ENCODE measurements at places on chromosomes 3 and 15.

- no peak for DNase-seq
Observed at GRCh38 chr3:135503760-135504686, 461.5 kb upstream of the PPP2R3A start.

DNA sequence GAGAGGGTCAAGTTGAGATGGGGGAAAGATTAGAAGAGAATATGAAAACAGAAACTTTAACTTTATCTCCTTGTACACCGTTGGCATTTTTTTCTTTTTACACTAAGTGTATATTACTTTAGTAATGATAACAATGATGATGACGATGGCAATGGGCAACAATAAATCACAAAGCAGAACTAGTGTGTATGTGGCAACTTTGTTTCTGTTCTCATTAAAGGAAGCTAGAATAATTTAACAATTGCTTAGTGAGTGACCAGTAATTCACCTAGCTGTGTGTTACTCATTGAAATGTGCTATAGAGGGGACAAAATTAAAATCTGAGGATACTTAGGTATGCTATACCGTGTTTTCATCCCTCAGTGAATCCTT, 318.5 kb upstream of the TBL1XR1 start:
- DNase-seq = no peak

GRCh38 chr3:111862415-111862814, 3.4 kb downstream of the PHLDB2 start:
- DNase-seq = no peak

DNA sequence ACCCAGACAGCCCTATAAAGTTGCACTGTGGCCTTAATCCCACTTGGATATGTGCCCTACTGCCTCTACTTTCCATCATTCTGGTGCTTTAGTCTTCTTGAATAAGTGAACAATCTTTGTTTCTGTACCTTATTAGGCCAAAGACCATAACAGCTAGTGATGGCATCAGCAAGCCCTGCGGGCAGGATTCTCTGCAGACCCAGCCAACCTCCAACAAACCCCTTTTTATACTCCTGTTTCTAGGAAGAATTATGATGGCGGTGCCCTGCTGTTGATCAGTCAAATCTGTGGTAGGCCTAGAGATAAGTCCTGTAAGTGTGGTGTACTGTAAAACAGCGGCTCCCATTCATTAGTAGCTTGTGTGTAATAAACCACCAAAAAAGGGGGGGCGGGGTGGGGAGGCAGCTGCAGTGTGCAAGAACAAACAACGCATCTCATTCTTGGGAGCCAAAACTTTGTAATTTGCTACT, 40.5 kb downstream of the SOX2 start:
- DNase-seq = no peak

DNA sequence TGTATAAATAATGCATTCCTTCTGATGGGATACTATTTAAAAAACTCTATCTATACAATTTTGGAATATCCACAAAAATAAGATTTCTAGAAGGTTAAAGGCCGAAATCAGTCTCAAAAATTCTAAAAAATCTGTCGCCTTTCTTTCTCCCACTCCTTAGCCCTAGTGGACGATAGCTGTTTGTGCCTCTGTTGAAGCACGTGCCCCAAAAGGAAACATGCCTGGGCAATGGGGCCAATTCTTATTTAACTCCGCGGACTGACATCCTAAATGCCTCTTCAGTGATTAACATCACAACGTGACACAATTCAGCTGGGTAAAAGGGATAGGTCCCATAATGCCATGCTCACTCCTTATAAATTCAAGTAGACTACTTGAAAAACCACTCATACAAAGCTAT, 65.1 kb downstream of the GAP43 start:
- no peak for DNase-seq

- DNase-seq = no peak
Observed at GRCh38 chr3:23550402-23550801, 255.4 kb upstream of the UBE2E1 start.

- no peak for DNase-seq
Observed at GRCh38 chr15:65258375-65259262, 28.1 kb downstream of the PARP16 start.

DNA sequence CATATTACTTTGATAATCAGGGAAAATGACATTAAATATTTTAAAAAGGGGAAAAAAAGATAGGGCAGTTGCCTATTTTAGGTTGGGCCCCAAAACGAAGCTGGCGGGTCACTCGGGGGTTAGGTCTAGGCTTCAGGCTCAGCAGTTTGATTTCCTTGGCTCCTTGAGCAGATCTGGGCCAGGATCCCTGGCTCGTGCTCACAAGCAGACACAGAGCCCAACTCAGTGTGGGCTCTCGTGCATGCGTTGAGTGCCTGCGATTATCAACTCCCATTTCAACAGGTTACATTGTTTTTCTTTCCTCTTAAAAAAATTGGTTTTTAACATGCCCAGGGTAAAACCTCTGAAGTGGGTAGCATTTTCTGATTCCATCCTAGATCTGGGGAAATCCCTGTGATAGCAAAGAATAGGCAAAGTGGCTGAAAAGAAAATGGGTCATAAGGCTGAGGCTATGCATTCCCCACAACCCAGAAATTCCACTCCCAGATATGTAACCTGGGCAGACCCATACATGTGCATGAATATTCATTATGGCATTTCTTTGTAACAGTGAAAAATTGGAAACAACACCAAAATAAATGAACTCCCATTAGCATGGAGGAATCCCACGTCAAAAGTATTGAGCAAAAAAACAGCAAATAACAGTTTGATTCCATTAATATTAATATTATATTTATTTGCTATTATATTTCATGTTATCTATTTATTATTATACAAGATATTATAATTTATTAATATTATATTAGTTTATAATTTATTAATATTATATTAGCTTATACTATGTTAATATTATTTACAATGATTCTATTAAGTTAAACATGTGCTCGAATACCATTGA, 27.8 kb downstream of the FAM43A start:
- no peak for DNase-seq

GRCh38 chr3:14403619-14404155, 1.3 kb downstream of the SLC6A6 start:
- no peak for DNase-seq

DNA sequence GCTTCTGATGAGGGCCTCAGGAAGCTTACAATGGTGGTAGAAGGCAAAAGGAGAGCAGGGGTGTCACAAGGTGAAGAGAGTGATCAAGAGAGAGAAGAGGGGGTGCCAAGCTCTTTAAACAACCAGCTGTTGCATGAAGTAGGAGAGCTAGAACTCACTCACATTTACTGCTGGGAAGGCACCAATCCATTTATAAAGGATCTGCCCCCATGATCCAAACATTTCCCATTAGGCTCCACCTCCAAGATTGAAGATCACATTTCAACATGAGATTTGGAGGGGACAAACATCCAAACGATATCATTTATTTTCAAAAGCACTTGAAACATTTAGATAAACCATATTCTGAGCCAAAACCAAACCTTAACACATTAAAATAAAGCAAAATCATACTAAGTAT, 26.3 kb downstream of the ANKRD28 start:
- no peak for DNase-seq

GRCh38 chr15:66007663-66008262, 138.5 kb downstream of the RAB11A start:
- no peak for DNase-seq

DNA sequence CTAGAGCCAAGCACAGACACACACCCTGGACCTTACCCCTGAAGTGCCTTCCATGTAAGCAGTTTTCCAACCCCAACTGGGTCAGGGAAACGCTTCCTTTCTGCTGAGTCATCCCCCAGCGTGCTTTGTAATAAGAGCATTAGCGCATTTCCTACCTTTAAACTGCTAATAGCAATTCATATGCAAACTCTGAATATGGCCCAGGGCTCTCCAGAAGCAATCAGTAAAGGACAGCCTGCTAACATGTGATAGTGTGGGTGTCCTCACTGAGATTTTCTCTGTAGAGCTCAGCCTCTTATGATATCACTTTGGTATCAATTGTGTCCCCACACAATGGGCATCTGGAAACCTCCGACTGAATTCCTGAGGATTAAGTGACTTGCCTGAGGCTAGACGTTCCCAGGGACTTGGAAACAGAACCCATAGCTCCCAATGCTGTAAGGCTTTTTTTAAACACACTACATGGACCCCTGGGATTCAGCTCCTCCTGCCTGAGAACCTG, 5.6 kb downstream of the GABRB3 start:
- DNase-seq = no peak

GRCh38 chr15:93983526-93983925, 247.8 kb upstream of the MCTP2 start:
- DNase-seq = no peak

DNA sequence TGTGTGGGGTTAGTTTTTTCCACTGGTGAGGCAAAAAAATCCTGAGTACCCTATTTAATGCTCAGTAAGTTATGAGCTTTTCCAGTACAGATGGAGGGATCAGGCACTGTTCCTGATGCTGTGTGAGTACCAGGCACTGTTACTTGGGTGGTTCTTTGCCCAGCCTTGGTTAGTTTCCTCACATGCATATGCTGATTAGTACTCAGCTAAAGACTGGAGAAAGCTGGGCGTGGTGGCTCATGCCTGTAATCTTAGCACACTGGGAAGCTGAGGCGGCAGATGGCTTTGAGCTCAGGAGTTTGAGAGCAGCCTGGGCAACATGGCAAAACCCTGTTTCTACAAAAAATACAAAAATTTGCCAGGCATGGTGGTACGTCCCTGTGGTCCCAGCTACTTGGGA, 210.3 kb upstream of the SGO1 start:
- DNase-seq = no peak

DNA sequence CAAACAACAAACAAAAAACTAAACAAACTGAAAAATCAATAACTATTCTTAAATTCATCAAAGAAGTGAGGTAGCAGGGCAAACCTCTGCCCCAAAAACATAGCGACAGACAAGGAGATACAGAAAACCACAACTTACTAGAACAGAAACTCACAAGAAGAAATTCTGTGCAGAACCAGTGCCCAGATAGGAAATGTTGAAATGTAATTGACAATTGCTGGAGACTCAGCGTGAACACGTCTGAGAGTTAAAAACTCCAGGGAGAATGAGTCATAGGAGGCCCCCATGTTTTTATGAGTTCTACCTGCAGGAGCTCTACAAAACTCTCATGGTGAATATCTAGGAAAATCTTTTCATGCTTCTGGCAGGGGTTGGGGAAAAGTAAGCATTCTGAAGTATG, 95.5 kb upstream of the SETMAR start:
- no peak for DNase-seq

DNA sequence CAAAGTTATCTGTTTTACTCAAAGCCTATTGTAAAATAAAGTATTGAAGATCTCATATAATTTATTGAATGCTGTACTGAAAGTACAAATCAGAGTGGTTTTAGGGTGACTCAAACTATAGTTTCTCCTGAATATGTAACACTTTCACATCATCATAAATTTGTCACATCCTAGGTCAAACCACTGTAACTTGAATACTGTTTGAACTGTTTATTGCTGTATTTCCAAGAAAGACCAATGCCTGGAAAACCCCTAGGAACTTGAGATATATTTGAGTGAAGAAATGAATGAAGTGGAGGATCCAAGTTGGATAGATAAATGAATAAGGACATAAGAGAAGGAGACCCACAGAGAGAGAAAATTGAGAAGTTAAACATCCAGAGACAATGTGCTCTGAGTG, 348.2 kb downstream of the GRM7 start:
- DNase-seq = no peak

DNA sequence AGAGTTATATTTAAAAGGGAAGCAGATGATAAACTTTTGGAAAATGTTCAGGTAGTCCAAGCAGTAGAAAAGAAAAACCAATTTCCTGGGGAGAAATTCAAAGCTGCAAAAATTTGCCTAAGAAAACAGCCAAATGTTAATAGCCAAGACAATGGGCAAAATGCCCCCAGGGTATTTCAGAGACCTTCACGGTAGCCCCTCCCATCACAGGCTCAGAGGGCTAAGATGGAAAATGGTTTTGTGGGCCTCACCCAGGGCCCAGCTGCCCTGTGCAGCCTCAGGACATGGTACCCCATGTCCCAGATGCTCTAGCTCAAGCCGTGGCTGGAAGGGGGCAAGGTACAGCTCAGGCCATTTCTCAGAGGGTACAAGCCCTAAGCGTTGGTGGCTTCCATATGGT, 391.0 kb downstream of the ZIC4 start:
- DNase-seq = no peak

DNA sequence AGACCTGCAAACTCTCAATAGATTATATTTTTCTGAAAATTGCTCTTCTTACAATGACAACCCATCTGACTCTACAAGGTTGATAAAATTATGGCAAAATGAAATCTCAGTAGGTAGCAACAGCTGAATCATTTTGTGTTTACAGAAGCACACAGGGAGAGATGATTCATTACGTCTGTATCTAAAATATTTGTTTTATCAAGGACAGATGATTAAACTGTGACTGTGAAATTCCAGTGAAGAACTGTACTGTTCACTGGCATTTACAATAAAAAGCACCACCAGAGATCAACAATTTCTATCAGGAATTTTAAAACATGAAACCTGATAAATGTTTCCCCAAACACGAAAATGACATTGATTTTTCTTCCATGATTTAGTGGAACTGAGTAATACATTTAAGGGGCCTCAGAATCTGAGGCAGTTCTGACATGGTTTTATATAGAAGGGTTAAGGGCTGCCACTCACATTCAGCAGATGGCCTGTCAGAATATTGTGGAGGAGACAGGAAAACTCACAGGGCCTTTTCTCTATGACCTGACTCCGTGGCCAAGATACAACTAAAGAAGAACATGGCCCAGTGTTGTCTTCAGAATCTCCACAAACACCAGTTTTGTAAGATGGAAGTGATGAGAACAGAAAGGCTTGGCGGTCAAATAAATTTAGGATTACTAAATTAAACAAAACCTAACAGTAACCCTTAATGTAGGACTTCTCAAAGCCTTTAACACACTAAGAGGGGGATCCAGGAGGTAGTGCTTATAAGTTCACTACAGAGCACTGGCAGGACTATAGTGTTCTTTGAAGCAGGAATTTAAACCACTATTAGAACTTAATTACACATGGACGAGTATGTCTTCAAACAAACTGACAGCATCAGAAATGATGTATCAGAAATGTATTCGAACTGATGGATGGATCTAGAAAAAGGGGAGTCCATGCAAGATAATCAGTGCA, 25.9 kb downstream of the RAD18 start:
- no peak for DNase-seq

- no peak for DNase-seq
Observed at GRCh38 chr3:12046406-12046805, 42.2 kb downstream of the SYN2 start.

GRCh38 chr3:128967748-128968355, 26.0 kb downstream of the CFAP92 start:
- no peak for DNase-seq

GRCh38 chr3:184002469-184002868, 15.2 kb downstream of the ABCC5 start:
- no peak for DNase-seq

DNA sequence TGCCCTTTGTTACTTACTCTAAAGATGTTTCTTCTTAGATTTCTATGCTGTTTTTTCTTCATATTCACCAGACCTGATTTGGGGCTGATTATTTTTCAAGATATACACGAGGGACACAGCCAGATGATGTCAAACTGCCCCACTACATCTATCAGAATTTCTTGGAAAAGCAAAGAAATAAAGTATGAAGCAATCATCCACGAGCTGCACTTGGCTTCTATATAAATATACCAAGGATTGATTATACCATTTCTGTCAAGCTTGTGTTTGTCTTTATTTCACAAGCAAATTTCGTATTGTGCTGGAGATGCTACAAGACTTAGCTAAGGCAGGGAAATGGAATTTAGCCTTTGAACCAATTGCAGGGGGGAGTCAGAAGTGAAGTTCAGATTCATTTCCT, 715.1 kb upstream of the NR2F2 start:
- DNase-seq = no peak

Measured in CD4-positive, alpha-beta T cell treated with Interleukin-17A for 4 hours (primary cell).